ENCODE measurements at places on chromosomes 5 and 9. TPM values are rescaled to one million over a fixed set of nuclear protein-coding genes. Genes with fewer than 3 reads are reported as not detected.

Gene PSIP1
- 86.3 TPM for total RNA-seq

Gene LCN1
- total RNA-seq = not detected

Gene SCGB3A2
- not detected for total RNA-seq

Gene NUDCD2
- total RNA-seq = 36.2 TPM

GRCh38 chr9:16090907-16091629 is 538.2 kb downstream of the CCDC171 start:
- H3K36me3 ChIP-seq = no peaks in the 10 kb centered on the region
- no peak for DNase-seq
- H3K4me3 ChIP-seq = no peak overlapping the region
- no peaks in the 10 kb centered on the region for H3K4me1 ChIP-seq

GRCh38 chr5:3002230-3002629 is 250.8 kb upstream of the IRX2 start:
- H3K27ac ChIP-seq = no peak overlapping the region
- no peaks in the 10 kb centered on the region for H3K27me3 ChIP-seq
- no peaks in the 10 kb centered on the region for H3K4me1 ChIP-seq
- H3K4me3 ChIP-seq = no peak overlapping the region
- H3K36me3 ChIP-seq = no peaks in the 10 kb centered on the region
- DNase-seq = no peak

GRCh38 chr5:93978222-93978621 is 236.8 kb upstream of the POU5F2 start:
- no peak for DNase-seq
- no peak overlapping the region for H3K27ac ChIP-seq
- H3K4me1 ChIP-seq = no peaks in the 10 kb centered on the region

DNA sequence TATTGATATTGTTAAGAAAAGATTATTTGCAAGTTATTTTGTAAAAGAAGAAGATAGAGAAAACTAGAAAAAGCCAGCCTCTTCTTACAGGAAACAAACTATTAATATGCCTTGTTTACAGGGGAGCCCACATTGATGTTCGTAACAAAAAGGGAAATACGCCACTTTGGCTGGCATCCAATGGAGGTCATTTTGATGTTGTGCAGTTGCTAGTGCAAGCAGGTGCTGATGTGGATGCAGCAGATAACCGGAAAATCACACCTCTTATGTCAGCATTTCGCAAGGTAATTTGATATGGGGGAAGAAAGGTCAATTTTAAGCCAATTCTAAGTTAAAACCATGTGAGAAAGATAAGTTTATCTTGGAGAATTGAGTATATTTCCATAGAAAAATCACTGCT is 37.6 kb upstream of the EIF4EBP3 start:
- no peaks in the 10 kb centered on the region for H3K4me1 ChIP-seq
- no peak overlapping the region for H3K4me3 ChIP-seq
- no peak overlapping the region for H3K27ac ChIP-seq

GRCh38 chr9:26760675-26761074 is 131.9 kb downstream of the CAAP1 start:
- no peak for DNase-seq
- H3K36me3 ChIP-seq = no peaks in the 10 kb centered on the region
- no peak overlapping the region for H3K27ac ChIP-seq
